OCI-M1 (cell line): ENCODE measurements at places on chromosomes 6 and 20.

- peak; percentile 81 for DNase-seq
Measured at GRCh38 chr6:35552285-35552917, 39.7 kb upstream of the TULP1 start.

DNA sequence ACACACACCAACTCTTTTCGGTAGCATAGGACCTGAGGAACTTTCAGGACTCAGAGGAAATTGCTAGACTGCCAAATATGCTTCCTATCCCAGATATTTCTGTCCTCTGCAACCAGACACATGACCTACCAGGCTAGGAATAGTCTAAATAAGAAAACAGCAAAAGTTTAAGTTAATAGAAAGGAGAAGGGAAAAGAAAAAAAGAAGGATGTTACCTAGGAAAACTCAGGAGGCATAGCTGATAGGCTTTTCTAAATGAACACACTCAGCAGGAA, 74.6 kb downstream of the MAP3K5 start:
- DNase-seq = no peak

DNA sequence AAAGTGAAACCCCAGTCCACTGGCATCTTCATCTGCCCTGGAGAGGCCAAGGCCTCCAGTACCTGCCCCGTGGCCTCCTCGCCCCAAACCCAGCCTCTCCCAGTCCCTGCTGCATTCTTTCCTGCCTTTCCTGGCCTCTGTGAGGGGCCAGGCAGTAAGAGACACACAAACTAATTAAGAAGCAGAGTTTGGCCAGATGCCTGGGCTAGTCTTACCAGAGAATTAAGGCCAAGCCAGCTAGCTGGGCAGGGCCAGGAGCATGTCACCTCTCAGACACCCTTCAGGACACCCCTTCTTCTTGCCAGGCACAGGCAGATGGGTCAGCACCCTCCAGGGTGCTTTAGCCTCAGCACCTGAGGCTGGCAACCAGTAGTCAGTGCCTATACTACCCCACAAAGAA, 2.4 kb downstream of the MDGA1 start:
- no peak for DNase-seq

DNA sequence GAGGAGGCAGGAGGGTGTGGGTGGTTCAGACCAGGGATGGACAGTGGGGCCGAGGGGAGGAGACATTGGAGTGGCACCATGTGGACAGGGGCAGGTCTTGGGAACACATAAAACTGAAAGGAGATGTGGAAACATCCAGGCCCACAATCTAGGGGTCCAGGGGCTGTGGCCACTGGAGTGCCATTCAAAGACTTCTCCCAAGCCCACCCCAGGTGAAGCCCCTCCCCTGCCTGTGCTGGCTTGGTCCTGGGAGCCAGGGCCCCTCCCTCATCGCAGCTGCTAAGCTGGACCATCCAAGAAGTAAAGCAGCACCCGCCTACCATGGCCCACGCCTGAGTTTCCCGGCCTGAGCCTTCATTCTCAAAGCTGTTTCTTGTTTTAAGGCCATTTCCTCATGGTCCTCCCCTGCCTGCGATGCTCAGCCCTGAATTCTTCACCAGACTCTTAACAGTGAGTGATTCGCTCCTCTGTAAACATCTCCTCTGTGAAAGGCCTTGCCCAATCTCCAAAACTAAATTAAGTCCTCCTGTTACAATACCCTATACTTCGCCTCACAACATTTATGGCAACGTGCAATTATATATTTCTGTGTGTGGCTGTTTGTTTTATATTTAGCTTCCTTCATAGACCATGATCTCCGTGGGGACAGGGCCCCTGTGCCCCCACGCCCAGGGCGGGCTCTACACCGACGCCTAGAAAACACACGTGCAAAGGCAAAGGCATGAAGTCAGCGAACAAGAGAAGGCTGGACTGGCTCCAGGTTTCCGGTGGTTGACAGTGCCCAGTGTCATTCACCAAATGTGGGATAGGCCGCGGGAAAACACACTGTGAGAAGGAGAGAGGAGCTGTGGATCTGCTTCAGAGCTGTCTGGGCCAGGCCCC, 267.8 kb downstream of the ERMARD start:
- DNase-seq = no peak

DNA sequence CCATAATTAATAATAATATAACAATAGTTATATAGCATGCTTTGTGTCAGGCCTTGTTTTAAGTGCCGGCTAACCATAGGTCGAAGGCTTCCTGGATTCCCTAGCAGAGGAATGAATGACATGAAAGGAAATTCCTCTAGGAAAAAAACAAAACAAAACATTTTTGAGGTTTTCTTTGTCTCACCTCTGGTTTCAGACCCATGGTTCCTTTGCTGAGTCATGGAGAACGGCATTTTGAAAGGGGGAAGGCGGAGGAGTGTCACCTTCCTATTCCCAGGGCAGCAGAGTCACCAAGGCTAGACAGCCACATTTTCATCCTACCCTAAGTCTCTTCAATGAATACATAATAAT, 25.3 kb upstream of the CCND3 start:
- DNase-seq = peak; percentile 47

DNA sequence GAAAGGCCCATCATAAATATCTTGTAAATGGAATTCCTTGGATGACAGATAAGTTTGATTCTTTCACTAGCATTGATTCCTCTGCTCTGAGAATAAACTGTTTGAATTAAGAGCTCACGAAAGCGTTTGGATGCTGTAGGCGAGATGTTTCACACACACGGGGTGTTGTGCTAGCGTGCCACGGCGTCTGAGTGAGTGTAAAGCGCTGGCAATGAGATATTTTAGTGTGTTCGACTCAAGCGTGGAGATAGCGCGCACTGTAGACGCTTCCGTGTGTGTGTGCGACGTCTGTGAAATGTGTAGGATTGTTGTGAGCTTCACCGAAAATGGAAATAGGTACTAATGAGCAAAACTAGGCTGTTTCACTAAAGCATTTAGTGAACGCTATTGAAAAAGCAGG, 29.4 kb upstream of the ADRM1 start:
- no peak for DNase-seq

- DNase-seq = no peak
Measured at GRCh38 chr6:39829331-39829730, 37.2 kb downstream of the DAAM2 start.

DNA sequence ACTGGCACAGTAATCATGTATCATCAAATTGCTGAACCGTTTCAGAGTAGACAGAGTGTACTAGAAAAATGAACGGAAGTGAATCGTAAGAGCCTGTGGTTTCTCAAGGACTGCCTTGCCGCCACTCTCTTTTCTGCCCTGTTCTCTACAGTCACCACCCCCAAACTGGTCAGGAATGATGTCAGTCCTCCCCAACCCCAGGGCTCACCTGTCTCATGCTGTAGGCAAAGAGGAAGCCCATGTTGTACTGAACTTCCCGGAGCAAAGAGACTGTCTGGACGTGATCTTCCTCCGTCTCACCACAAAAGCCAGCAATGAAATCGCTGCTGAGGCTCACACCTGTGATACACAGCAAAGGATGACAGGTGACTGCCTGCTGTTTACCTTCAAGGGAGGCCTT, 31.0 kb downstream of the CDK5RAP1 start:
- no peak for DNase-seq

GRCh38 chr6:34391473-34391785, 1.0 kb downstream of the NUDT3 start:
- DNase-seq = no peak

DNA sequence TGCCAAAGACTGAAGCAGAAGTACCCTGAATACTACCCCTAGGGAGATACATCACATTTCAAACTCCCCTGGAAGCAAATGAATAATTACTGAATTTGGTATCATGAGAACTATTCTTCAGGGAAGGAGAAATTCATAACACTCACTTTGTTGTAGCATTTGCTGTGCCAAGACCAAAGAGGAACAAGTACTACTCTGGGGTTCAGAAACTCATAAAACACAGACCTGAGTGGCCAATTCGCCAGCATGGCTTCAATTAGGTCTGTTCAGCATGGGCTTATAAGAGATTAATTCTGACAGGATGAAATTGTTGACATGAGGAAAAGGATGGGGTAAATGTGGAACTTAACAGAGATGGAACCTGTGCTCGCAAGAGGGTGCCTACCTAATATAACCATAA, 6.5 kb downstream of the ELOVL5 start:
- no peak for DNase-seq

DNA sequence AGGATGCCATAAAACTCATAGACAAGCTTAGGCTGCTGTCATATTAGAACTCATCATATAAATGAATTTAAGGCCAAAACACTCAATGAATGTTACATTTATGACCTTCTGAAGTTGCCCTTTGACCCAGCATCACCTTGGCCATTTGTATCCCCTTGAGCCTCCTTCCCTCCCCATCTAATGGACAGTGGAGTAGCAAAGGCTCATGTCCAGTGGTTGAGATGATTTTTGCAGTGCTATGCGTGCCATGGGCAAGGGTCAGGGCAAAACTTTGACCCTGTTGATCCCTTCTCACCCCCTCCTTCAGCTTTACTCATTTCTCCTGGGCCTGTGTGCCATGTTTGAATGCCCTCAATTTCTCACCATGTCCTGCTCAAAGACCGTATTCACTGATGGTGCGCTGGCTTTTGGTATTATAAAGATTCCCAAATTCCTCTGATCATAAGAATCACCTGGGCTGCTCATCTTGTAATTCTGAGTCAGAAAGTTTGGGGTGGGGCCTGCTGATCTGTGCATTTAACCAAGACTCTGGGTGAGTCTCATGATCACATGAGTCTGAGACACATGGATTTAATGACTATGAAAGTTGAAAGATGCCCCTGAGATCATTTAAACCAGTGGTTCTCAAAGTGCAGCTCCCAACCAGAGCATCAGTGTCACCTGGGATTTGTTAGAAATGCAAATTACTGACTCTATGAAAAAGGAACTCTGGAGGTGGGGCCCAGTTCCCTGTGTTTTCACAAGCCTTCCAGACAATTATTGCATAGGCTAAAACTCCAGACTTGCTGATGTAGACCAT, 57.5 kb upstream of the IL20RA start:
- DNase-seq = no peak

DNA sequence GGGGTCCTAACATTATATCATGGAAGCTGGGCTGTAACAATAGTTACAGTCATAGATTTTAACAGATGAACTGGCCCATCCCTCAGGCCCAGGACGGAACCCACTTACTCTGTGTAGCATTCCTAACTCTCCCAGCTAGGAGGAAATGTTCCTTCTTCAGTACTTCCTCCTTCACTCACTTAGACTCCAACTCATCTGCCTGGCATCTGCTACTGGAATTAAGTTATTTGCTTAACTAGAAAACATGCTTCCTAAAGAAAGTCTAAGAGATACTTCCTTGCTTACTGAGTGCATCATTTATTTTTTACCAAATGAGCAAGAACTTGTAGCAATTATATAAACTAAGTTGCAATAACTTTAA, 20.5 kb downstream of the GCLC start:
- no peak for DNase-seq

DNA sequence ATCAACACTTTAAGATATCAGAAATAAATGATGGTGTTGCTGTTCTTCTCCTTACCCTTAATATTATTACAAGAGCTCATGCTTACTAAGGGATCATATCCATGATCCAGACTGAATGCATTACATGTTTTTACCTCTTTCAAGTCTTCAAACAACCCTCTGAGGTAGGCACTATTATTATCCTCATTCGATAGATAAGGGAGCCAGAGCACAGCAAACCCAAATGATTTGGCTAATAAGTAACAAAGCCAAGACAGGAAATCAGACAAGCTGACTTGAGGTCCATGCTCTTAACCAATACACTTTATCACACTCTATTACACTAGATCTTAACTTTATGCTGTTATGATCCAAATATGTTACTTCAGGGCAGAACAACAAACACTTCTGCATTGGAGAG, 145.9 kb downstream of the RALGAPA2 start:
- DNase-seq = no peak

DNA sequence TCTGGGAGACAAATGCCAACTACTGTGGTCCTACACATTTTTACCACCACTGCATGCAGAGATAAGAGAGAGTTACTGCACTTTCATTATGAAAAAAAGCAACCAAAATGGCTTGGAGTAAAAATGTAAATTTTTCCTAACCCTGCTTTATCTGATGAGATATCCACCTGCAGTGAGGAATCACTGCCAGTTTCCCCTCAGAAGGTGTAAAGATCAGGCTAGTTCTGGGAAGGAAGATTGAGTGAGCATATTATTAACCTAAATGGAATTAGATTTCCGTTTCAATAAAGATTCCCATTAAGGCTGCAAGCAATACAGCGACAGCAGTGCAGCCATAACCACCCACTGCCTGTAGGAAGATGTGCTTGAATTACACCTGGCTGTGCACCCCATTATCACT, 84.9 kb downstream of the QRSL1 start:
- peak; percentile 38 for DNase-seq

- no peak for DNase-seq
Measured at GRCh38 chr6:40848868-40849514, 190.0 kb downstream of the UNC5CL start.

GRCh38 chr20:33626190-33626589, 35.9 kb upstream of the C20orf144 start:
- no peak for DNase-seq

GRCh38 chr6:123529843-123530242, 106.9 kb downstream of the TRDN start:
- peak; percentile 90 for DNase-seq

DNA sequence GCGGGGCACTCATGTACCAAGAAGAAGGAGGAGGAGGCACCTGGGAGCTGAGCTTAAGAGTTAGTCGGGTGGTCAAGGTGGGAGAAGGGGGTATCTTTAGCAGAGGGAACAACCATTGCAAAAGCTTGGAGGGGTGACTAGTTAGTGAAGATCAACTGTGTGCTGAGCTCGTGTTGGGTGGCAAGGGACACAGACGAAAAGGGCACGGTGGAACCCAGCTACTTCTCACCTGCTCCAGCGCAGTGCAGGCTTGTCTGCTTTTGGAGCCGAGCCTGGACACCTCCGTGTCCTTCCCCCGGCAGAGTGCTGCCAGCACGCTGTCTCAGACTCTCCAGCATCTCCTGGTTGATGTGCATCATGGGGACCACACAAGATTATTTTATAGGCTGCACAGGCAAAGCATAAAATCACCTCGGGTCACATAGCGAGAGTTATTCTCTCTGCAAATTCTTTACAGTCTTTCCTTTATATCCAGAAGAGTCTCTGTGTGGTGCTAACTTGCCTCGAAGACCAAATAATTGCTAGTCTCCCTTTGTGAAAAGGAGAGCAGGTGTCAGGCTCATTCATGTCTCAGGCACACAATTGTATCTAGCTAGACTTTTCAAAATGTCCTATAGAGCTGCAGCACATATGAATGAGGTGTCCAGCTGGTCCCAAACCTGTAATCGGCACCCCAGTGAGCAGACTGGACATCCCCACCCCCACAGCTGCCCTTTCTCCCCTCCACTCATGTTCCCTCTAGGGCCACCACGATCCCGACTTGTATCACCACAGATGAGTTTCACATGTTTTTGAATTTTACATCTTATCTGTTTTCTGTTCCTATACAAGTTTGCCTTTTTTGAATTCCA, 123.4 kb downstream of the CEBPB start:
- DNase-seq = no peak
